HT-29 (cell line): ENCODE measurements at places on chromosomes 3 and 15. TPM values are rescaled to one million over a fixed set of nuclear protein-coding genes. Genes with fewer than 3 reads are reported as not detected.

DNA sequence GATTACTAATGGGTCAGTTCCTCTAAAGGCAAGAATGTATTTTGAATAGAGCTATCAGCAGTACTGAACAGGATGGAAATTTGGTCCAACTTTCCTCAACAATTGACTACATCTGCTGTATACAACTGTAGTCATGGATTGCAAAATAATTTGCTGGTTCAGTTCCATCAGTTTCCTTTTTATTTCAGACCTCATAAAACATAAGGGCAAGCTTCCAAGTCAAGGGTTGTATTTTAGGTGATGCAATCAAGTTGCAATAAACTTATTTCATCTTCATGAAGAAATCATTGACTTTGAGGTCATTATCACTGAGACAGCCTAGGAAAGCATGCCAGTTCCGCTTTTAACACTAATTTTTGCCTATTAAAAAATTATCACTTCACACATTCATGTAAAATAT is 90.4 kb upstream of the TSEN2 start:
- no peak for DNase-seq

DNA sequence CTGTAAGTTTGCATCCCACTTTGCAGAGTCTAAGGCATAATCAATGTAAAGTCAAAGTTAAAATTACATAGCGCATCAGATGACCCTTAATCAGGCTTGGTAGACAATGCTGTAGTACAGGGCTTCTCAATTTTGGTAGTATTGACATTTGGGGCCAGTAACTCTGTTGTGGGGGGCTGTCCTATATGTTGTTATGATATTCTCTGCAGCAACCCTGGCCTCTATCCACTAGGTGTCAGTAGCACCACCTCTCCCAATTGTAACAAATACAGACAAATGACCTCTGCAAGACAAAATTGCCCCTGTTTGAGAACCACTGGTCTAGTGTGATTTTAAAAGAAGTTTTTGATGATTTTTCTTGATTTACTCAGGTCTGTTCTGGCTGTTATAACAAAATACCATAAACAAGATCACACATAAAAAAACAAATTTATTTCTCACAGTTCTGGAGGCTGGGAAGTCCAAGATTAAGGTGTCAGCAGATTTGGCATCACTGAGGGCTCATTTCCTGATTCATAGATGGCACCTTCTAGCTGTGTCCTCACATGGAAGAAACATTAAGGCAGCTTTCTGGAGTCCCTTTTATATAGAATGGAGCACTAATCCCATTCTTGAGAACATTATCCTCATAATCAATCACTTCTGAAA is 37.6 kb upstream of the SLC9A9 start:
- DNase-seq = peak; percentile 55

GRCh38 chr3:9397906-9398699 is 688 bp downstream of the SETD5 start:
- DNase-seq = peak; percentile 46

Gene CLPX
- total RNA-seq = 24.5 and 31.4 TPM in 2 replicates

DNA sequence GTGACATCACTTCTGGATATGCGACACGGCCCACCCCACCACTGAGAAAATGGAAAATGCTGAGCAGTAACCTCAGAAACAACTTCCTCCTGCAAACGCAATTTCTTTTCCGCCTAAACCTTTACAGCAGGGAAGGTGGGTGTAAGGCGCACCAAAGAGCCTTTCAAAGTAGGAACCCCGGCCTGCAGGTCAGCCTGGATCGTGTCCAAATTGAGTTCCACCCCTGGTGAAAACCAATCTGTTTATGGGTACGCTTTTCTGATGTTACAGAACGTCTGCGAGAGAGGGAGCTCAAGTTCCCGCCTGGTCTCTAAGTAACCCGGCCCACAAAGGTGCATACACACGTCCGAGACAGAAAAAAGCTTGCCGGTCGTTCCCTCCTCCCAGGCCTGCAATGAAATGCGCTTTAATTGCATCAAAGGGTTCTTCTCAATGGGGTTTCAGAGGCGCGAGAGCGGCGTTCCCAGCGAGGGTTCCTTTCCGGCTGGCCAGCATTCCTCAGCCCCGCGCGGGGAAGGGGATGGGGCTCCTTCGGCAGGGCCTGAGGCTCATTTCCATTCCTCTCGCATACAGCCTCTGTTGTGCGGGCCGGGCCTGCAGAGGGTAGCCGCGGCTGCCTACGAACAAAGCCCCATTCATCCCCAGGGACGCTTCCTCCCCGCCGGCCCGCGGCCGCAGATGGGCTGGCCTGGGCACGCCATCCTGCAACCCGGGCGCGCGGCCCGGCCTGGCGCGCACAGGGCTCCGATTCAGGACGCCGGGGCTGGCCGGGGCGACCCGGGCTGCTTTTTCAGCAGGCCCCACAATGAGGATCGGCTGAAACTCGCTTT is 138.1 kb downstream of the TMCO5A start:
- peak; percentile 96 for DNase-seq

- no peak for DNase-seq
Measured at GRCh38 chr15:58701376-58701775, 48.1 kb downstream of the ADAM10 start.

- DNase-seq = no peak
Measured at GRCh38 chr3:32321095-32321790, 70.4 kb upstream of the CMTM7 start.

Gene CLEC3B
- not detected in 2 replicates for total RNA-seq

DNA sequence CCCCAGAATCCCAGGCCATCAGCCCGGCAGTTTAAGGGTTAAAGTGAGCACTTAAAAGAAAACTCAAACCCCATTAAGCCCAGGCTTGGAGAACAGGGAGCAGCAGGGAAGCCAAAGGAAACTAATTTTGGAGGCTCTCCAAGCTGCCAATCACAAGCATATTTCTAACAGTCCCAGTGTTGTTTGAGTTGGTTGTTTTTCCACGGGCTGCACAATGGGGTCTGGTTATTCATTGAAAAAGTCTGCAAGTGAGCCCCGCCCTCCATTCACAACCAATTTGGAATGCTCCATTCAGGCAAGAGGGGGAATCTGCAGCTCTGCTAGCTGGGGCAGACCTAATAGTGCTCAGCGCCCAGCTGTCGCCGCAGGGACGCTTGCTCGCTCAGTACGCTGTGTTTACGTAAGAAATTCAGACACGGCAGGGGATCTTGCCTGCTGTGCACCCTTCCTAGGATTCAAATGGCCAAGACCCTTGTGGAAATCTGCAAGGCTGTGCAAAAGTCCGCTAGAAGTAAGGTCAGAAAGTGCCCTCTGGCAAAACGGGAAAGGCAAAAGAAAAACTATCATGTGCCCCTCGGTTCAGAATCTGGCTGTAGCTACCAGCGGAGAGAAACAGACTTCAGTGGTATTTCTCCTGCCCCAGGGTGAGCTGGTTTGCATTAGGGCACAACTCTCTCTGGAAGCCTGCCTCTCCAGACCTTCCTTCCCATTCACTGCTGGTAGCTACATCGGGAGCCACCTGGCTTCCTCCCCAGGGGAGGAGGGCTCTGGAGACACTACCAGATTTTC is 11.0 kb downstream of the ETV5 start:
- peak; percentile 97 for DNase-seq

GRCh38 chr3:26068890-26069289 is 279.0 kb downstream of the OXSM start:
- no peak for DNase-seq

GRCh38 chr3:7484636-7485035 is 623.7 kb downstream of the GRM7 start:
- no peak for DNase-seq

Gene PEX5L
- not detected in 2 replicates for total RNA-seq

Gene ACVR2B
- total RNA-seq = 3.0 and 5.2 TPM in 2 replicates
